ENCODE measurements at places on chromosomes 16 and 17.

DNA sequence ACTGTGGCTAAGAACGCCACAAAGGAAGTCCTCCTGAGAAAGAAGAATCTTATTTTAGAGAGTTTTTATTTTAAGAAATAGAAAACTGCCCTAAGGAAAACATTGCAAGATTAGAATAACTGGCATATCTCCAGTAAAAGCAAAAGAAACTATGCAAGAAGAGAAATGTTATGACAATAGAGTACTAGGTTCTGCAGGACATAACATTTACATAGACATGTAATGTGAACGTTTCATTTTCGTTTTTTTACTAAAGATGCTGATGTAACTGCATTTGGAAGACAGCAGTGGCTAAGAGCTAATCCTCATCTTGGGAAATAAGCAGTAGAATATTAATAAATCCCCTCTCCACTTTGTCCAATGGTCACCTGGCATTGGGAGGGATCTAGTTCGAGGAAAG is 7.8 kb upstream of the ASGR2 start:
- DNase-seq: no peak

- DNase-seq: no peak
Observed at GRCh38 chr17:77125432-77125901, 15.3 kb upstream of the SEC14L1 start.

DNA sequence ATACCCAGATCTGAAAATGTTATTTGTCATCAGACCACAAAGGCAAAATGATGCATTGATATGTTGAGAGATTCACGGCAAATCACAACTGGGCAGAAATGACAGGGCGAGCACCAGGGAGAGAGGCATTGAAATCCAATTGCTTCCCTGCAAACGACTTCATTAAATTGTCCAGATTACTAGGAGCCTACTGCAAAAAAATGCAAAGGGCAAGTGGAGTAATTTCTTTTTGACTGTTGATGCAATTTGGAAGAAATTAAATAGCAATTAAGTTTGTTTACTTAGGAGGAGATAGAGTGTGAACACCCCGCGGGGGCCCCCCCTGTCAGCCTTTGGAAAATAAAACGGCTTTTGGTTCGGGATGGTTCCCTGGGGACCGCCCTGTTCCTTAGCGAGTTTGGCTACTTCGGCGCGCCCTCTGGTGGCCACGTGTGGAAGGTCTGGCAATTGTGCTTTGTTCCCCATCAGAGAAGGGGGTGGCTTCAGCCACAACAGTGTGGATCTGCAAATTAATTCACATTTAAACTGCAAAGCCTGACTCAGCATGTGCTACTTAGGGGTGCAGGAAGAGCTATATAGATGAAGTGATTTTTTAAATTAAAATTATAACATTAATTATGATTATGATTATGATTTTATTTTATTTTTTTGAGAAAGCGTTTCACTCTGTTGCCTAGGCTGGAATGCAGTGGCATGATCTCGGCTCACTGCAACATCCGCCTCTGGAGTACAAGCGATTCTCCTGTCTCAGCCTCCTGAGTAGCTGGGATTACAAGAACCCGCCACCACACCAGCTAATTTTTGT is 14.5 kb upstream of the TMC7 start:
- DNase-seq: peak; percentile 20

DNA sequence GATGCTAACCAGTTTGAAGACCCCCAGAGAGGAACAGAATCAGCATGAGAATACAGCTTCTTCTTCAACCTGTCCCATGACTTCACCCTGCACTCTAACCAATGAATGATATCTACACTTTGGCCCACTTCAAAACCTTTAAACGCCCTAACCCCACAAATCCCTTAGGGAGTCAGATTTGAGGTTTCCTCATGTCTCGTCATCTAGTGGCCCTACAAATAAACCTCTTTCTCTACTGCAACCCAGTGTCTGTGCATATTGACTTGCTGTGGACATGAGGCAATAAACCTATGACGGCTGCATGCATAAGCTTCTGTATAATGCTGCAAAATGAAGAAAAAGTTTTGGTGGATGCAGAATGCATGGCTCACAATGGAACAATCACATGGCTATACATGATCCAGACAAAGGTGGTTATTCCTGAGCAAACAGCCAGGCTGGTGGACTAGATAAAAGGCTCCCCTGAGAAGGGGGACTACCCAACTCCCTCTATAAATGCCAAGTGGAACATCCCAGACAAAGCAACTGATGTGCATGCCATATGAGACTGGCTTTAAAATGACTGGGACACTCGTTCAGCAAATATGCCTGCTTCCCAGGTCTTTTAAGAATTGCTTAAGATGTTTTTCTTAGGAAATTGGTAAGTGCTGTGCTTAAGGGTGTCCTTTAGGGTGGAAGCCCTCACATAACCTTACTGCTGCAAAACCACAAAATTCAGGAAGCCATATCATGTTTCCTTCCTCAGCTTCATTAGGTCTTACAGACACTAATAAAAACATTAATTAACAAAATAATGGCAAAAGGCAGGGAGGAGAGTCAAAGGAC is 12.2 kb downstream of the N4BP1 start:
- DNase-seq: no peak

- DNase-seq: no peak
Observed at GRCh38 chr17:74393346-74393942, 26.1 kb downstream of the GPR142 start.

- no peak for DNase-seq
Observed at GRCh38 chr17:4422864-4423263, 10.9 kb upstream of the SPNS3 start.

DNA sequence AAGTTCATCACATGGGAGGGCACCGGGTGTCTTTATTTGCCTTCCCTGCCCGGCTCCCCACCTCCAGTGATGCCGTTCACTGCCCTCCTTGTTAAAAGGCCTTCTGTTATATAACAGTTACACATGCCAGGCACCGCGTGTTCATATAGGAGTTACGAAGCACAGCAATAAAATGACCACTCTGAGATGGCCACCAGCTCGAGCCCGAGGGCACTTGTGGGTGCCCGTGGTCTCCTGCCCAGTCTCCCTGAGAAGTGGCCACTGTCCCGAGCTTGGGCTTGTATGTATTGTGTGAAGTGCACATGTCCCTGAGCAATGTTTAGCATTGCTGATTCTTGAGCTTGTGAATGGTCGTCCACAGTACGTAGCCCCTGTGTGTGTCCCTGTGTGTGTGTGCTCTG is 355.6 kb downstream of the SEC14L1 start:
- no peak for DNase-seq

- no peak for DNase-seq
Observed at GRCh38 chr16:58490065-58490464, 9.9 kb upstream of the NDRG4 start.

All from CMK (cell line).